ENCODE measurements at places on chromosomes 7 and 10.

DNA sequence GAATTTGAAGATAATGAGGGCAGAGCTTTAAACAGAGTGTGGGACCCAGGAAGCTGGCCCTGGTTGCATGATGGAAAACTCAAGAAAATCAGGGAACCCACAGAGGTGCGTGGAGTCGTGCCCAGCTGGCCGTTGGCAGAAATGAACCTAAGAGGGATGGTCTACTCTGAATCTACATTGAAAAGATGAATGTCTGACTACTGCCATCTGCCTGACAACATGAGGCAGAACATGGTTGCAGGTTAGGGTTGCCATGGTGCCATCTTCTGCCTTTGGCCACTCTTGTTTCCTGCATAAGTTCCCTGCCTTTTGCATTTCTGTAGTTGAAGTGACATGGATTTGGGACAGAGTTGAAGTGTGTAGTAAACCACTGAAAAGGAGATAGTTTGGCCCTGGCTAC, 138.5 kb upstream of the COBL start:
- DNase-seq, result no peak

DNA sequence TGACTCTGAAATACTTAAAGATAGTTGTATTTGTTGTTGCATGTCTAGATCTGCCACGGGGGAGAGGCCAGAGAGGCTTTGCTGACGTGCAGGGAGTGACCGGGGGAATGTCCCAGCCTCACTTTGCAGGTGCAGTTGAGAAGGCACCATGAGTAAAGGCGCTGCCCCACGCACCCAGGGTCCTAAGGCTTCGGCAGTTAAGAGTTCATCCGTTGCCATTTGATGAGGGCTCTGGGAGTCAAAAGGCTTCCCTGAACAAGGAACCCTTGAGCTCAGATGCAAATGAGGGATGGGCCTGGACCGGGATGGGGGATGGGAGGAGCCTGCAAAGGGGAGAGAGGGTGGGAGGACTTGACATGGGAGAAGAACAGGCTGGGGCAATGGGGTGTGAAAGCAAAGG, 20.4 kb downstream of the PPP2R2D start:
- DNase-seq, result no peak

- DNase-seq, result no peak
Measured at GRCh38 chr10:110081911-110082310, 74.1 kb downstream of the ADD3 start.

DNA sequence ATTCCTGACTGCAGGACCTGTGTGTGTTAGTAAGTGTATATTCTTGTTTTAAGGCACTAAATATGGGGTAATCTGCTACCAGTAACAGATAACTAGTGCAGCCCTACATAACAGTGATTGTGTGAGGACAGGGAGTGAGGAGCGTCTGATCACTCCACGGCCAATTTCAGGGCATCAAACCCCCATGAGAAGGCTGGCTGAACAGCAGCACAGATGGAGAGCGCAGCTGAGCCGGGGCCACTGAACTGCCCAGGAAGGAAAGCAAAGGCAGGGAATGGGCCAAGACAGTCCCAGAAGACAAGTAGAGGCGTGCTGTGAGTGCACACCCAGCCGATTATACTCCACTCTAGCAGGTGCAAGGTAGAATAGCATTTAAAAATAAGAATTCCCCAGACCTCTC, 157.1 kb upstream of the CHST15 start:
- DNase-seq, result no peak

DNA sequence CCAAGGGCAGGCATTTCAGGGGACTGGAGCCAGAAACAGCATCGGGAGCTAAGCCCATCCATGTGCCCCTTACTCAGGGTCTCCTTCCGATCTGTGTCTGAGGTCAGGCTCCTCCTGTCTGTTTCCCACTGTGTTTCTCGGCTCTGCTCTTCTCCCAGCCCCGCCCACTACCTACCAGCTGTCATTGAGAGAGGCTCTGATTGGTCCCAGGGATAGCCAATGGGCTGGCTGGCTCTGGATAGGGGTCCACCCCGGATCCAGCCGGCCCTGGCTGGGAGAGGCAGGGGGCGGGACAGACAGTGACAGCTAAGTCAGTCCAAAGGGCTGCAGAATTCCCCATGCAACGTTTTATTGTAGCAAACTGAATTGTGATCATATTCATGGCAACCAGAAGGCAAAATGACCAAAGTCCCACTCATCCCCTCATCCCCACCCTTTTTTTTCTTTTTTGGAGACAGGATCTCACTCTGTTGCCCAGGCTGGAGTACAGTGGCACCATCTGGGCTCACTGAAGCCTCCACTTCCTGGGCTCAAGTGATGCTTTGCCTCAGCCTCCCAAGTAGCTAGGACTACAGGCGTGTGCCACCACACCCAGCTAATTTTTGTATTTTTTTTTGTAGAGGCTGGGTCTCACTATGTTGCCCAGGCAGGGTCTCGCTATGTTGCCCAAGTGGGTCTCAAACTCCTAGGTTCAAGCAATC, 76.3 kb downstream of the CLIP2 start:
- DNase-seq, result no peak

DNA sequence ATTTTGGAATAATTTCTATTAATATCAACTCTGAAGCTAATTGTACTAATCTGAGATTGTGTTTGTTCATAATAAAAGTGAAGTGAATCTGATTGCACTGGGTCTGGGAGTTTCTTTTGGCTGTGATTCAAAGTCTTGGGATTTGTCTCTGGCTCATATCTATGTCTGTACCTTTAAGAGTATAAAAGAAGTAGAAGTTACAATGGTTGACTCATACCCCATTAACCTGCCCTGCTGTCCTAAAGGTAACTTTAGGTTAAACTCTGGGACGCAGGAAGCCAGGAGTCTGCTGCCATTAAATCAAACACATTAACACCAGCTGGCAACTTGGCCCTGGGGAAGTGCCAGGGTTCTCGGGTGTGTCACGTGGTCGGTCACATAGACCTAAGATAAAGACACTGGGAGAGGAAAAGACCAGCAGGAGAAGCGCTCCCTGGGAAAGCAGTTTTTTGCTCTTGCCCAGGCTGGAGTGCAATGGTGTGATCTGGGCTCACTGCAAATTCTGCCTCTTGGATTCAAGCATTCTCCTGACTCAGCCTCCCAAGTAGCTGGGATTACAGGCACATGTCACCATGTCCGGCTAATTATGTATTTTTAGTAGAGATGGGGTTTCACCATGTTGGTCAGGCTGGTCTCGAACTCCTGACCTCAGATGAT, 17.8 kb downstream of the SCD start:
- DNase-seq, result no peak

DNA sequence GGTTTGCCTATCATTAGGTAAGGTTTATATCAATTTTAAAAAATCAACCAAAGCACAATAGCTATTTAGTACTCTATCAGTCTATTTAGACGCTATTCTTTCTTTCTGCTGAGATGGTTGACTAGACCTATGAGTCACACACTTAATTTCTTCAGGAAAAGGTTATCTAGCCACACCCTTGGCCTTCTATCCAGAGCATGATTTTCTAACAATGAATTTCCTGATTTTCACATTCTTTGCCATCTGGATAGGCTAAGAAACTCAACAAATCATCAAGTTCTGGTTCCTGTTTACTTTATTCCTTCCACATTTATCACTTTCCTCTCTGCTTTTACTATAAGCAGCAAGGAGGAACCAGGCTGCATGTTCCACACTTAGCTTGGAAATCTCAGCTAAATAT, 8.1 kb downstream of the PRPS1L1 start:
- no peak for DNase-seq

DNA sequence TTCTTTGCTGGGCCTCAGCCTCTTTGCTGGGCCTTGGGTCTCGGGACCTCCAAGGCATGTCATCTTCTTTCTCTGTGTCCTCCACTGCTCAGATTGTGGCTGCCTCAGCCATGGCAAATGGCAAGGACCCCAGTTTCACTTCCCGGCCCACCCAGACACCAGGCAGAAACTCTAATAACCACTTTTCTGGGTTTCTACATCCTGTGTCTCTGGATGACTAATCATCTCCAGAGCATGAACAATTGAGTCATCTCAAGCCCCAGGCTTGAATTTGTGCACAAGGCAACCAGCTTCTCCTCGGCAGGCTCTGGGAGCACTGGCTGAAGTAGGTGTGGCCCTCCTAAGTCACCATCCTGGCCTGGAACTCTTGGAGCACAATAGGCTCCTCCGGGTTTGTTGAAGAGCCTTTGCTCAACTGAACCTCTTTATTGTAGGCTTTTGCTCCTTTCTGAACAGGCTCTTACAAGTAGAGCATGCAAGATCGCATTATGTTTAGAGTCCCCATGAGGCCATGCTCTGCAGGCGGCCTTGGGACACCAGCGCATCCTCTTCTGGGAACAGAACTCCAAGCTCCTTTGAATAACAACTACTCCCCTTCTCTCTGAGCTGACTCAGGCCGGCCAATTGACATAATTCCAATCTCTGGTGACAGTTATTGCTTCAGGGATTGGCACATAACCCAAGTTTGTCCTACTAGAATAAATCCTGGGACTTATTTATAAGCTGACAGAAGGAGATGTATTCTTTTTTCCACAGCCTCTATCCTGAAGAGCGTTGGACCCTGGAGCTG, 218.1 kb downstream of the WDR11 start:
- DNase-seq, result no peak

DNA sequence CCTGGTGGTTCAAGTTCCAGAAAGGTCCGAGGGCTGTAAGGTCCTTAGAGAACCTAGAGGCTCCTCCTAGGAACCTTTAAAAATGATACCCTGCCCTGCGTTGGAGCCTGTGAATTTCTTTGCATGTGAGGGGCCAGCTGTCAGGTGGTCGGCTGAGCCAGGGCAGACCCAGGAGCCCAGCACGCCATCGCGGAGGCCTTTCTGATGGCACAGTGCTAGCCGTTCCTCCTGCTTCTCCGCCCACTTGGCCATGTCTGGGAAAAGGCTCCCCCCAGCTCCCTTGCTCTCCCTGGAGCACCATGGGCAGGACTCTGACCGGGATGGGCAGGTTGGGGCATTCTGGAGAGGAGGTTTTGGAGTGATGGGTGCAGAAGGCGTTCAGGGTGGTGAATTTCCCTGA, 7.6 kb downstream of the ZNF316 start:
- no peak for DNase-seq

DNA sequence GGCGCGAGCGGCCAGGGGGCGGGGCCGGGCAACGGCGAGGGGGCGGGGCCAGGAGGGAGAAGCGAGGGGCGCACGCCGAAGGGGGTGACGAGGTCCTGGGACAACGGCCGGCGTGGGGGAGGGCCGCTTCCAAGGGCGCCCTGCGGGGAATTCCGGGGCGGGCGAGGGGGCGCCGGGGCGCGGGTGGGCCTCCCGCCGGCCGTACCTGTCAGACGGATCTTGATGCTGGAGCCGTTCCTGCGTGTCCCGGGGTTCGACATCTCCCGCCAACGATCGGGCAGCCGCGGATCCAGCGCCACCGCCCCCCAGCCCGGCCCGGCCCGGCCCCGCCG, 421 bp downstream of the SMURF1 start:
- DNase-seq, result no peak

GRCh38 chr10:101224910-101225823, 4.1 kb downstream of the LBX1 start:
- DNase-seq, result no peak

DNA sequence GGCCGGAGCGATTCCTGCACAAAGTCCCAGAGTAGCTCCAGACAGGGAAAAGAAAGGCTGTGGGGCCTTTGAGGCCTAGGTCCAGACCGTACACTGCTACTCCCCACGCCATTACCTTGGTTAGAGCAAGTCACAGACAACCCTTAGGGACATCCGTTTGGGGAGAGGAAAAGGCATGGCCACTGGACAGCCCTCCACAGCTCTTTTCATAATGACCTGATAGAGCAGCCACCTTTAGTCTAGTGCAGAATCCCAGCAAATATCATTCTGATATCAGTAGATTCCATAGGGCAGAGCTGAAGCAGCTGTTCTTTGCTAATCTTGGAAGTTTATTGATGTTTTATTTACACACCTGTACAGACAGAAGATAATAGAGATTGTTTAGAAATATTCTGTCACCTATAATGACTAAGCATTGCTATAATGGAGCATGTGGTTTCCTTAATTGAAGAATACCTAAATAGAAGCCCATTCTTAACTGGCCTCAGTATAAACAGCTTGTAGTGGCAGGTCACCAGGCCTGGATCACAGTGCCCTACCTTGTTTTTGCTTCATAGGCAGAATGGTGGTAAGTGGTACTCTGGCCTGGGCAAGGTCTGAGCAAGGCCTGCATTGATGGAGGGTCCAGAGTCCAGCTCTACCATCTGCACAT, 27.9 kb downstream of the OGDH start:
- DNase-seq, result no peak

GRCh38 chr10:11832042-11832441, 8.9 kb downstream of the PROSER2 start:
- no peak for DNase-seq

DNA sequence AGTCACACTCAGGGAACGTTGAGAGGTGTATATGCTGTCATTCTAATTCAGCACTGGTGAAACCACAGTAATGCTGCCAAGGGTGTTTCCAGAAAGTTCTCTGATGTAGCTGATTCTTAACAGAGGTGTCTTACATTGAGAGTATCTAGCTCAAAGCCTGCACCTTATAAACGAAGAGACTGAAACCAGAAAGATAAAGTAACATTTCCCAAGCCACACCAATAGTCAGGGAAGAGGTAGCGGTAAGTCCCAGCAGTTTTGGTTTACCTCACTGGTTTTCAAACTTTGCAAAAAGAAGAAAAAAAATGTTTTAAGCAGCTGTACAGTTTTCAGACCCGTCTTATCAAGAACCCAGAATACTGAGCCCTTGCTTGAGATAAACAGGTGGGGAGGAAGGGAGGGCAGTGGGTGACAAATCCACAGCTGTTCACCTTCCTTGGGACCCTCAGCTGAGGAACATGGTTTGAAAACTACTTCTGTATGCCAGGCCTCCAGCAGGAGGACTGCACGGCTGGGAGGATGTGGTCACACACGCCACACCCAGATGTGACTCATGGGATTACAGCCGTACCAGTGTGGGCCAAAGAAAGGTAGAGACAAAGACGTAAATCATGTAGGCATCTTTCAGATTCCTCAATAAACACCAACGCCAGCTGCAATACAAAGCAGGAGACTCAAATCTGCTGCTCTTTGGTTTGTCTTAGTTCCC, 63.9 kb upstream of the GSDME start:
- peak; percentile 46 for DNase-seq

DNA sequence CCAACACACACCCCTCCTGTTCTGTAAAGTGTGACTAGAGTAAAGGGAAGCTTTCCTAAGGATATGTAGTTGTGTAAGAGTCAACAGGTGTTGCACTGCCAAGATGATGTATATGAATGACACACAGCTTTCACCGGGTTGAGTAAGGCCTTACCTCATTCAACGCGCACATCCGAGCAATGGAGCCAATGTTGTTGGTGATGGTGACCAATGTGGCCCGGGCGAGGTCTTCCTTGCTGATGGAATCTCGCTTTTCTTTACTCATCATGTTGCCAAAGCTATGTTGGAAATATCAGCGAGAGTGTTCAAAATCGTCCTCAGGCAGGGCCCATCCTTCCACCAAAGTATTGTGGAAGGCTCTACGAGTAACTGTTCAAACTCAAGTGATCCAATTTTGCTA, 52.0 kb downstream of the PANK1 start:
- no peak for DNase-seq

GRCh38 chr10:15681076-15681475, 38.6 kb downstream of the ITGA8 start:
- DNase-seq, result no peak

All from activated CD4-positive, alpha-beta T cell treated with anti-CD3 and anti-CD28 coated beads for 24 hours (primary cell).